Activated effector memory CD4-positive, alpha-beta T cell treated with Interleukin-2 at 50 U/mL for 16 hours (primary cell): ENCODE measurements at places on chromosomes 16 and 17.
A peak's percentile ranks its signal among the peaks of the same experiment; 100 is the strongest.

GRCh38 chr17:30493780-30494179 is 16.6 kb downstream of the GOSR1 start:
- DNase-seq: no peak

DNA sequence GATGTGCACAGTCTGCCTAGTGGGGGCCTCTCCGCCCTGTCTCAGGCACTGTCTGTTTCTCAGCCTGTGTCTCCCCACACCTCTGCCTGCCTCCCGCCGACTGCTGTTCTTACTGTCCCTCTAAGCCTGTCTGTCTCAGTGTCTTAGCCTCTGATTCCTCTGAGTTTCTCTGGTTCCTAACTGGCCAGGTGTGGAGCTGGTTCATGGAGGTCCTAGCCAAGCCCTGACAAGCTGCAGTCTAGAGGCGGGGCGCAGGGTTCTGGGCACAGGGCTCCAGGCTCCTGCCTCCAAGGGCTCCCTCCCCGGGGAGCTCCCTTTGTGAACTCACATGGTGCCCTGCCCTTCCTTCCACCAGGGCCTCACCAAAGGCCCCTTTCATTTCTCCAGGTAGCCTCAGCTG is 19.4 kb downstream of the C17orf100 start:
- no peak for DNase-seq

DNA sequence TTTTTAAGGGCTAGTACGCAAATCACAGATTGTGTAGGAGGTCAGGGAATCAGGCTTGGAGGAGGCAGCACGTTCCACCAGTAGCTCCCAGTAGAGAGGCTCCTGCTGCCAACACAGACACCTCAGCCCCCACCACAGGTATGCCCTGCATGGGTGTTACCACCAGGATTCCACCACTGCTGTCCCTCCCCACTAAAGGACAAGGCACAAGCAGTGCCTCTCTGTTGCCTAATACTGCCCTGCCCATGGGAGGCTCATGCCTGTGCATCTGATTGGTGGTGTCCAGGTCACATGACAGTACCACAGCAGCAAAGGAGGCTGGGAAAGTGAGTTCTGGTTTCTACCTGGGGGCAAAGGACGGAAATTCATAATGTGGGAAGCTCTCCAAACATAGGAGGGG is 33.6 kb upstream of the CACNG4 start:
- DNase-seq: no peak

DNA sequence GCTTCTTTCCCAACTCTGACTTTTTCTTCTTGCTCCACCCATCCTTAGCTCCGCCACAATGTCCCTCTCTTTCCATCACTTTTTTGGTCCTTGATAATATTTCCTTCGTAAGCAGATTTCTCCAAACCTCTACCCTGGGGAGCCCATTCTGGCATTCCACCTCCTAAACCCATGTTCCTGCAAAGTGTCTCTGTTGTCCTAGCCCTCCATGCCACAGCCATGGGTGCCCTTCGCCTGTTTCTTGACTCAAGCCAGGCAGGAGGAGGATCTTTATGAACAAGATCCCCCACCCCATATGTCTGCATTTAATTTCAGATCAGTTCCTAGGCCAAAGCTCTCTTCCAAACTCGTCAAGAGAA is 42.4 kb downstream of the GAS7 start:
- no peak for DNase-seq

DNA sequence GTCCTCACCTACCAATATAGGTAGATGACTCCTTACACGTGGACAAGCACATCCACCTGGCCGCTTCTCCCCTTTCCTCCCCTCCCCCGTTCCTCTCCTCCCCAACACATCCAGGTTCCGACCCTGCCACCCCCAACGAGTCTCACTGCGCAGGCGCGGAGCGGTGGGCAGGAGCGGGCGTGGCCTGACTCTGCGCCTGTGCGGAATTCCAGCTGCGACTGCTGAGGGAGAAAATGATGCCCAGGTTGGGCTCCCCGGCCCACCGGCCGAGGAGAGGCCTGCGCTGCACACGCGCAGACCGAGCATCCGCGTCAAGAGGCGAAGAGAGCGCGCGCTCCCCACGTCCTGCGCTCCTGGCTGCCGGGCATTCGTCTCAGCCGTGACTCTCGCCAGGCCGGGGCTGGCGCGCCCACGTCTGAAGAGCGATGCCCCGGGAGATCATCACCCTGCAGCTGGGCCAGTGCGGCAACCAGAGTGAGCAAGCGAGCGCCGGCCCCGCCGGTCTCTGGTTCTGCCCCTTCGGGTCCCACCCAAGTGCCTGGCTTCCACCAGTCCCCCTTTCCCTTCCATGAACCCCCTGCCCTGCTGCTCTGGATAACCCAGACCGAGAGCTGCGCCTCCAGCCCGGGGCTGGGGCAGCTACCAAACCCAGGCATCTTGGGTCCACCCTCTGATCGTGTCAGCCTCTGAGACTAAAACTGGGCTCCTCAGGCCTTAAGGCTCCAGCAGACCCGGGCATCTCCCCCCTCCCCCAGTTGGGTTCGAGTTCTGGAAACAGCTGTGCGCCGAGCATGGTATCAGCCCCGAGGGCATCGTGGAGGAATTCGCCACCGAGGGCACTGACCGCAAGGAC is at the start of gene TUBG2:
Gene TUBG2, plus strand, starts transcription at position 206 of the 853 bp plus-strand sequence. Its CDS starts 220 bp downstream, at position 426.
- peak; percentile 59 for DNase-seq

DNA sequence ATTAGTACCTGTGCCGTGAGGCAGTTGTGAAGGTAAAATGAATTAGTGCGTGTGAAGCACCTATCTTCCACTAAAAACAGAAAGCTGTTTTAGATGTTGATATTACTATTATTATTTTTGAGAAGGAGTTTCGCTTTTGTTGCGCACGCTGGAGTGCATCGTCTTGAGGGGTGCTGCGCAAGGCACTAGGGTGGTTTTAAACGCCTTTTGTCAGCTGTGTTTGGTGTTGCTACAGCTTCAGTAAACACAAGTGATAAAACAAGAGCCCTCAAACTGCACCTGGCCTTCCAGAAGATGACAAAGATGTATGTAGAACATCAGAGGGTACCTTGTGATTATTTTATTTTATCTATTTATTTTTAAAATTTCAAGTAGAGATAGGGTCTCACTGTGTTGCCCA is 38.2 kb downstream of the PLCG2 start:
- DNase-seq: no peak

DNA sequence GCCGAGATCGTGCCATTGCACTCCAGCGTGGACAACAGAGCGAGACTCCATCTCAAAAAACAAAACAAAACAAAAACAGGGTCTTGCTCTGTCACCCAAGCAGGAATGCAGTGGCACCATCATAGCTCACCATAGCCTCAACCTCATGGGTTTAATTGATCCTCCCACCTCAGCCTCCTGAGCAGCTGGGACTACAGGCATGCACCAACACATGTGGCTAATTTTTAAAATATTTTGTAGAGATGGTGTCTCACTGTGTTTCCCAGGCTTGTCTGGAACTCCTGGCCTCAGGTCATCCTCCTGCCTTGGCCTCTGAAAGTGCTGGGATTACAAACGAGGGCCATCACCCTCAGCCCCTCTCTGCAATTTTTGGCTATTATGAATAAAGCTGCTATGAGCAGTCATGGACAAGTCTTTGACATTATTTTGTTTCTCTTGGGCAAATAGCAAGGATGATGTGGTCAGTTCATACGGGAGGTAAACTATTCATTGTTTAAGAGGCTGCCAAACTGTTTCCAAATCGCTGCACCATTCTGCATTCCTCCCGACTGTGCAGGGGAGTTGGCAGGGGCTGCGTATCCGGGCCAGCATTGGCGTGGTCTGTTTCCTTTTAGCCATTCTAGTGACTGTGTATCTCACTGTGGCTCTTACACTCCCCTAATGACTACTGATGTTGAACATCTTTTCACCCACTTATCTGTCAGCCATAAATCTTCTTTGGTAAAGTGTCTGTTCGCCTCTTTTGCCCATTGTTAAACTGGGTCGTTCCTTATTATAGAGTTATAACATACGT is 21.1 kb downstream of the EIF4A3 start:
- no peak for DNase-seq

- DNase-seq: no peak
These were observed 281.5 kb downstream of the HS3ST3A1 start for GRCh38 chr17:13320046-13320785.
